ENCODE measurements at places on chromosomes 12 and 14. TPM values are rescaled to one million over a fixed set of nuclear protein-coding genes. Genes with fewer than 3 reads are reported as not detected.

Gene DPPA3
- total RNA-seq, result not detected

DNA sequence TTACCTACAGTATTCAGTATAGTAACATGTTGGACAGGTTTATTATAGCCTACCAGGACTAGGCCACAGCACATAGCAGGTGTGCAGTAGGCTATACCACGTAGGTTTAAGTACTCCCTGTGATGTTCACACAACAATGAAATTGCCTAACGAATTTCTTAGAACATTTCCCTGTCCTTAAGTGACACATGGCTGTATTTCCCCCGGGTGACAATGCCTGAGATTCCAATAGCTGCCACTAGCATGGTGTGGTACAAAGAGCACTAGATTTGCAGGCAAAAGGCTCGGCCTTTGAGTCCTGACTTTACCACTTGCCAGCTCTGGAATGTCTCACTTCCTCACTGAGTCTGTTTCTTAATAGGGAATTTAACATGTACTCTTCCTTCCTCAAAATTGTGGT, 19.7 kb downstream of the PTPN21 start:
- H3K4me3 ChIP-seq, result no peak overlapping the region
- no peak for DNase-seq
- peaks cover 3% of the 10 kb centered on the region for H3K4me1 ChIP-seq
- no peaks in the 10 kb centered on the region for H3K27me3 ChIP-seq

DNA sequence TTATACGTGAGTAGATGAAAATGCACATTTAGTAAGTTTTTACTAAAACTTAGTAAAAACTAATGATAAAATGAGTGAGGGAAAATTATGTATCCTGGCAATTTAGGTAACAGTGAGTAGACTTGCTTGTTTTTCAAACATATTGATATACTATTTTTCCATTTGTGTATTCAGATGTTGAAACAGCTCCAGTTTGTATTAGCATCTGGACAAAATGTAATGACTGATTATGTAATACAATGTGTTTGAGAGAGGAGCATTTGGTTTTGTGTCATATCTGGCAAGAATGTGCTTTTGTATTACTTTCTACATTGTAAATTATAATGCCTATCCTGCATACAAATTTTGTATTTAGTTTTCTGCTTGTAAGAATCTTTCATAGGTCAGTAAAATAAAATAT, 5.6 kb downstream of the CNOT2 start:
- DNase-seq, result no peak
- H3K27me3 ChIP-seq, result no peaks in the 10 kb centered on the region
- H3K27ac ChIP-seq, result no peak overlapping the region
- no peak overlapping the region for H3K4me3 ChIP-seq
- H3K36me3 ChIP-seq, result no peaks in the 10 kb centered on the region
- H3K4me1 ChIP-seq, result peaks cover 31% of the 10 kb centered on the region

Gene FSCB
- total RNA-seq, result not detected

DNA sequence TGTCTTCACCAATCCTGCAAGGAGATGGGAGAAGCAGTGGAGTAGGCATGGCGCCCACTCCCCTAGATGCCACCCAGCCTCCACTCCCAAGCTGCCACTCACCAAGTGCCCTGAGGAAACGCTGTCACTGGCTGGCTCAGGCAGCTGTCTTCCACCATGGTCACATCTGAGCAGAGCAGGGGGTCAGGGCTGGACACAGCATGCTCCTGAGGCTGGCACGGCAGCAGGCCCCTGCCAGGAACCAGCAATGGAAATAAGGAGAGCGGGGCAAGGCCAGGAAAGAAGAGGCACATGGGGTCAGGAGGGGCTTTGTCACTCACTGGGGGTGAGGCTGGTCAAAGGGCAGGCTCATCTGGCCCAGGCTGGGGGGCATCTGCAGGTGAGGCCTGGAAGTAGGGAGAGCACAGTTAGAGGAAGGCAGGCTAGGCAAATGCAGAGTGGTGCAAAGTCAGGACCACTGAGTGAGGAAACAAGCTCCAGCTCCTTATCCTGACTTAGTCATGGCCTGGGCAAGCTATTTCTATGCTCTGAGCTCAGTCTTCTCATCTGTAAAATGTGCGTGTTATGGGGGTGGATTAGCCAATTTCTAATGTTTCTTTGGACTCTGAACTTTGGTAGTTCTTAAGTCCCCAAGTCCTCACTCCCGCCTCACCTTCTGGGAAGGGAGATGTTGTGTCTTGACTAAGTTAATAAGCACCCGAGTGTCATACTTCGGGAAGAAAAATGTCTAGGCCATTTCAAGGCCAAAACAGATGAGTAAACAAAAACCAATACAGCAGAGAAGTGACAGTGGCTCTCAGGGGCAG, 8.0 kb downstream of the NAB2 start:
- no peak overlapping the region for H3K27ac ChIP-seq
- no peak overlapping the region for H3K4me3 ChIP-seq
- H3K36me3 ChIP-seq, result peaks cover 44% of the 10 kb centered on the region
- H3K27me3 ChIP-seq, result no peaks in the 10 kb centered on the region
- no peak for DNase-seq
- H3K4me1 ChIP-seq, result peaks cover 15% of the 10 kb centered on the region

Gene TGM1
- 1.5 TPM for total RNA-seq

- H3K27me3 ChIP-seq, result no peaks in the 10 kb centered on the region
- DNase-seq, result no peak
- H3K27ac ChIP-seq, result peak overlapping the region; percentile 87
- no peaks in the 10 kb centered on the region for H3K36me3 ChIP-seq
Observed at GRCh38 chr14:65412856-65413738, 567 bp downstream of the FUT8 start.

- H3K36me3 ChIP-seq, result peaks cover 40% of the 10 kb centered on the region
- H3K27me3 ChIP-seq, result no peaks in the 10 kb centered on the region
- no peak overlapping the region for H3K4me3 ChIP-seq
Observed at GRCh38 chr12:49020441-49020840, 1.9 kb upstream of the PRKAG1 start.

DNA sequence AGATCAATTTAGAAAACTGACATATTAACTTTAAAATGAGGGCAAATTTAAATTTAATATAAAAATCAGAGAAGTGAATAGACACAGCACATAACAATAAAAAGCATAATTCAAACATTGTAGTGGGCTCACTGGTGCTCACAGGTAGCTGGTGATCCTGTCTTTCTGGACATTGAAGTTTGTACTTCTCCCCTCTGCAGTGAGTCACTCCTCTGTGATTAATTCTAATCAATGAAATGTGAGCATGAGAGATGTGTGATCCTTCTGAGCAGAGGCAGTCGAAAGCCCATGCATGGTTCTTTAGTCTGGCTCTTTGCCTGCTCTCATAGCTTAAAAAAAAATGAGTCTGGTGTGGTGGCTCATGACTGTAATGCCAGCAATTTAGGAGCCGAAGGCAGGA, 59.0 kb upstream of the RERGL start:
- no peaks in the 10 kb centered on the region for H3K27me3 ChIP-seq
- peak overlapping the region; percentile 49 for H3K27ac ChIP-seq
- H3K4me3 ChIP-seq, result no peak overlapping the region
- no peak for DNase-seq
- H3K4me1 ChIP-seq, result peaks cover 8% of the 10 kb centered on the region
- H3K36me3 ChIP-seq, result no peaks in the 10 kb centered on the region

- DNase-seq, result no peak
- H3K4me3 ChIP-seq, result no peak overlapping the region
- no peaks in the 10 kb centered on the region for H3K27me3 ChIP-seq
- H3K4me1 ChIP-seq, result peaks cover 20% of the 10 kb centered on the region
Observed at GRCh38 chr14:105483300-105484068, 3.2 kb upstream of the CRIP1 start.

DNA sequence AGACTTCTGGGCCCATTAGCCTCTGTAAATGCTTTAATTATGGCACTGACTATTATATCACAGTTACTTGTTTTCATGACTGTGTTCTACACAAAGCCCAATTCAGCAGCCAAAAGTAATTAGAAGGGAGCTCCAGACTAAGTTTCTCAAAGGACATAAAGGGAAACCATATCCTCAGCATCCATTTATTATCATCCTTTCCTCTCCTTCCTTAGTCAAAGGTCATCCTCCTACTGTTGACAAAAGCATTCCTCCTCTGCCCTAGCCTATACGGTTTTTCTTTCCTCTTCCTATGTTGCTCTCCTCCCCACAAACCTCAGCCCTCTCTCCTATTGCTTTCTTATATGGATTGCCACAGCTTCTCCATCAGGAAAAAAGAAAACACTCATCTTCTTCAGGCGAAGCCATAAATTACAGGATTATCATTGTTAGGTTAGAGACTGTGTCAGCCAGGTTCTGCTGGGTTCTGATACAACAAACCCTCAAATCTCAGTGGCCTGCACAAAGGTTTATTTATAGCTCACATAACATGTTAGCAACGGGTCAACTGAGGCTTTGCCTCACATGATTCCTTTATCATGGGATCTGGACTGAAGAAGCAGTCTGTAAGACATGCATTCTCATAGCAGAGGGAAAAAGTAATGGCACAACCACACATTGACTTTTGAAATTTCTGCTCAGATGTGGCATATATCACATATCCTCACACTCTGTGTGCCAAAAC, 207.2 kb downstream of the SLC5A8 start:
- H3K27me3 ChIP-seq, result no peaks in the 10 kb centered on the region
- H3K4me1 ChIP-seq, result no peaks in the 10 kb centered on the region
- DNase-seq, result no peak

Gene BCL2L14
- total RNA-seq, result 2.5 TPM

DNA sequence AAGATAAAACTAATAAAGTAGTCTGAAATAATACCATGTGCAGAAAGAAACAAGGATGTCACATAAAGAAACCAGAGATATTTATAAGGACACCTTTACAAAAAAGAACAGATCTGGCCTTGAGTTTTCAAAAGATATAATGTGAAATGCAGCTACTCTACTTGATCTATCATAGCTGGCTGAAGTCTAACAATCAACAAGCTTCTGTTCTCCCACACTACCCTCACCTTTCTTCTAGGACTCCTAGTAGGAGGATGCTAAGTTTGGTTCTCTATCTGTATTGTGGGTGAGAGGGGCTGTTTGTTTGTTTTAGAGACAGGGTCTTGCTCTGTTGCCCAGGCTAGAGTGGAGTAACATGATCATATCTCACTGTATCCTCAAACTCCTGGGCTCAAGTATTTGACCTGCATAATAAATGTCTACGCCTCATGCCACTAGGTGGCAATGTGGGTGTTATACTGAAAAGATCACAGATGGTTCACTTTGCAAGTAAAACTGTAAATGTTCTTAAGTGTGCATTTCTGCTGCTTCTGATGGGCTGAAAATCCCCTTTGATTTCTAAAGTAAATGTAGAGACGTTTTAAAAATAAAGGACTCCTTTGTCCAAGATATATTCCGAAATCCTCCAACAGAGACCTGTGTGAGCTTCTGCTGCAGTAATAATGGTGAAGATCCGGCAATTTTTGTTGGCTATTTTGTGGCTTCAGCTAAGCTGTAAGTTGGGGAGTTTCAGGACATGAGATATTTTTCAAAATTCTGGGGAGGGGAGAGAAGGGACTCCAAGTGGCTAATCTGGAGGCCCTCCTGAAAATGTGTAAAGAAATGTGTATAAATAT, 269.3 kb downstream of the DAD1 start:
- no peaks in the 10 kb centered on the region for H3K36me3 ChIP-seq
- H3K4me1 ChIP-seq, result no peaks in the 10 kb centered on the region
- no peak overlapping the region for H3K4me3 ChIP-seq
- no peak overlapping the region for H3K27ac ChIP-seq

GRCh38 chr12:49357103-49357678, 10.1 kb upstream of the SPATS2 start:
- no peak overlapping the region for H3K27ac ChIP-seq
- H3K36me3 ChIP-seq, result no peaks in the 10 kb centered on the region
- no peak overlapping the region for H3K4me3 ChIP-seq
- H3K4me1 ChIP-seq, result peaks cover 7% of the 10 kb centered on the region
- DNase-seq, result no peak

- DNase-seq, result no peak
- no peaks in the 10 kb centered on the region for H3K36me3 ChIP-seq
- H3K27me3 ChIP-seq, result no peaks in the 10 kb centered on the region
- H3K27ac ChIP-seq, result no peak overlapping the region
- peaks cover 9% of the 10 kb centered on the region for H3K4me1 ChIP-seq
Observed at GRCh38 chr14:103151270-103151945, 28.1 kb downstream of the TNFAIP2 start.

GRCh38 chr12:107602446-107602845, 83.2 kb upstream of the PWP1 start:
- no peak overlapping the region for H3K27ac ChIP-seq
- no peak overlapping the region for H3K4me3 ChIP-seq
- no peaks in the 10 kb centered on the region for H3K36me3 ChIP-seq
- H3K27me3 ChIP-seq, result no peaks in the 10 kb centered on the region
- no peaks in the 10 kb centered on the region for H3K4me1 ChIP-seq

DNA sequence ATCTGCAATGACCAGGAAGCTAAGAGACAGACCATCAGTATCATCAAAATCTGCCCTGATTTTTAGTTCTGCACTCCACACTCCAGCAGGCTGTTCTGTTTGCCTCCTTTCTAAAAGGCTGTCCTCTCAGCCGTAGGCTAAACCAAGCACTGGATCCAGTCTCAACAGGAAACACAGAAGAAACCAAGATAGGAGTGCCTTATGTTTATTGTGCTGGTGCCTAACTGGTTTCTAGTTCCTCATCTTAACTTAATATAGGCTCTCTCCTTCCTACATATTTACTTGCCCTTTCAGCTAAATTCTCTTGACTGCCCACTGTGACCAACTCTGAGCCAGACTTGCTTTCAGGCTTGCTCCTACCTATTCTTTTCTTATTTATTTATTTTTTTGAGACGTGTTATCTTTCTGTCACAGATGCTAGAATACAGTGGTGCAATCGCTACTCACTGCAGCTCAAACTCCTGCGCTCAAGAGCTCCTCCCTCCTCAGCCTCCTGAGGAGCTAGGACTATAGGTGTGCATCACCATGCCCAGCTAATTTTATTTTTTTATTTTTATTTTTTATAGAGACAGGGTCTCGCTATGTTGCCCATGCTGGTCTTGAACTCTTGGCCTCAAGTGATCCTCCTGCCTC, 30.8 kb downstream of the GALNT4 start:
- H3K36me3 ChIP-seq, result no peaks in the 10 kb centered on the region
- no peaks in the 10 kb centered on the region for H3K4me1 ChIP-seq
- H3K27me3 ChIP-seq, result no peaks in the 10 kb centered on the region
- no peak overlapping the region for H3K4me3 ChIP-seq

- no peak overlapping the region for H3K4me3 ChIP-seq
- no peak for DNase-seq
- no peaks in the 10 kb centered on the region for H3K27me3 ChIP-seq
- H3K4me1 ChIP-seq, result no peaks in the 10 kb centered on the region
Observed at GRCh38 chr12:28460420-28461130, 270.3 kb downstream of the CCDC91 start.

Gene FLRT2
- total RNA-seq, result 8.2 TPM

GRCh38 chr12:62214846-62215245, 45.4 kb upstream of the USP15 start:
- H3K36me3 ChIP-seq, result no peaks in the 10 kb centered on the region
- H3K4me1 ChIP-seq, result no peaks in the 10 kb centered on the region
- peak overlapping the region; percentile 6 for H3K27ac ChIP-seq
- no peaks in the 10 kb centered on the region for H3K27me3 ChIP-seq
- H3K4me3 ChIP-seq, result no peak overlapping the region
- no peak for DNase-seq

Measured in liver (tissue), 10 donors.